Mucosa of gallbladder (tissue), 1 donor: ENCODE measurements at places on chromosomes 4 and X. TPM values are rescaled to one million over a fixed set of nuclear protein-coding genes. Genes with fewer than 3 reads are reported as not detected.

BMPR1B gene
- 9.7 TPM for total RNA-seq

DUX4 gene
- not detected for total RNA-seq

HSD17B13 gene
- total RNA-seq = 0.95 TPM

MTCP1 gene
- 18.7 TPM for total RNA-seq

SRPK3 gene
- total RNA-seq = 5.8 TPM

MAGEC2 gene
- not detected for total RNA-seq

GAB1 gene
- total RNA-seq = 47.9 TPM

- DNase-seq = no peak
Observed at GRCh38 chrX:154025230-154025629, 5.5 kb upstream of the IRAK1 start.

GRCh38 chr4:99835942-99836341, 19.3 kb downstream of the DAPP1 start:
- no peak for DNase-seq

GRCh38 chr4:95095348-95095974, 337.7 kb downstream of the BMPR1B start:
- DNase-seq = no peak

DNA sequence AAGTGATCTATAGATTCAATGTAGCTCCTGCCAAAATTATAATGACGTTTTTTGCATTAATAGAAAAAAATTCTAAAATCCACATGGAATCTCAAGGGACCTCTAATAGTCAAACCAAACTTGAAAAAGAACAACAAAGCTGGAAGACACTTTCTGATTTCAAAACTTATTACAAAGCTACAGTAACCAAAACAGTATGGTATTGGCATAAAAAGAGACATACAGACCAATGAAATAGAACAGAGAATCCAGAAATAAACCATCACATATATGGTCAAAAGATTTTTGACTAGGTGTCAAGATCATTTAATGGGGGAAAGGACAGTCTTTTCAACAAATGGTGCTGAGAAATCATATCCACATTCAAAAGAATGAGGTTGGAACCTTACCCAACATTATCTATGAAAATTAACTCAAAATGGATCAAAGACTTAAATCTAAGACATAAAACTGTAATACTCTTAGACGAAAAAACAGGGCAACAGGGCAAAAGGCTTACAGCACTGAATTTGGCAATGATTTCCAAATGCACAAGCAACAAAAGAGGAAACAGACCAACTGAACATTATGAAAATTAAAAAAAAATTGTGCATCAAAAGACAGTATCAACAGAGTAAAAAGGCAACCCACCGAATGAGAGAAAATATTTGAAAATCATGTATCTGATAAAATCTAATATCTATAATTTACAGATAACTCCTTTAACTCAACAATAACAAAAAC, 3.9 kb downstream of the FBXO8 start:
- DNase-seq = no peak

- no peak for DNase-seq
Observed at GRCh38 chr4:25783943-25784342, 78.8 kb downstream of the SEL1L3 start.

- DNase-seq = peak; percentile 68
Observed at GRCh38 chr4:81470456-81471297, 1.0 kb downstream of the RASGEF1B start.

- peak; percentile 46 for DNase-seq
Observed at GRCh38 chr4:10013722-10014121, 7.6 kb downstream of the SLC2A9 start.

DNA sequence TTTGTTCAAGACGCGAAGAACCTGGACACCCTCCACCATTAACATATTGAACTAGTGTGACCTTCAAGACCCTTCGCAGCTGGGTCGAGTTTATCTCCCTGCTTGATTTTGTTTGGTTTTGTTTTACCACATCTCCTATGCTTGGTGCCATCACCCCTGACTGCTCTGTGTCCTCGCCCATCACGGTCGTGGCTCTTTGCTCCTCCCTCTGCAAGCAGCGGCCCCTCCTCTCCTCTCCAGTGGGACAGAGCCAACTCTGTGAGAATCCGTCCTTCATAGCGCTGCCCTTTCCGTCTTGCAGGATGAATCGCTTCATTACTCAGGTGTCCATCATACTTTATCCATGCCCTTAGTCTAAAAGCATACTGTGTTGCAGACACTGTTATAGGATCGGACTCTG, 9.1 kb upstream of the FAM149A start:
- no peak for DNase-seq

- DNase-seq = no peak
Observed at GRCh38 chr4:184322328-184323025, 104.8 kb upstream of the ENPP6 start.

- DNase-seq = no peak
Observed at GRCh38 chrX:3697701-3698279, 15.7 kb downstream of the PRKX start.

DNA sequence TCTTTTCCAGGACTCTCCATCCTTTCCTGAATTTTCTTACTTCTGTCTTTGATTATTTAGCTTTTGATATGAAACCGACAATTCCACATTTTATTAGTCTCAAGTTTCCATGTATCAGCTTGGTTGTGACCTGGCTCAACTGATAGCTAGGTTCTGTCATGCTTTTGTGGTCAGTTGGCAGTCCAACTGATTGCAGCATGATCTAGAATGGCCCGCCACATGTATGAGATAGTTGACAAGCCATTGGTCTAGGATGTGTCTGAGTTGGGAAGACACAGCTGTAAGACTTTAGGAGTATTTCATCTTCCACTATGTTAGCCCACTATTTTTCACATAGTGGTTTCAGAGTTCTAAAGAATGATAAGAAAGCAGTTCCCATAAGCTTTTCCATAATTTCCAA, 117.5 kb upstream of the GRID2 start:
- no peak for DNase-seq

GRCh38 chr4:186948361-186949242, 224.9 kb upstream of the FAT1 start:
- no peak for DNase-seq

- peak; percentile 14 for DNase-seq
Observed at GRCh38 chr4:109560687-109561461, 828 bp downstream of the MCUB start.

DNA sequence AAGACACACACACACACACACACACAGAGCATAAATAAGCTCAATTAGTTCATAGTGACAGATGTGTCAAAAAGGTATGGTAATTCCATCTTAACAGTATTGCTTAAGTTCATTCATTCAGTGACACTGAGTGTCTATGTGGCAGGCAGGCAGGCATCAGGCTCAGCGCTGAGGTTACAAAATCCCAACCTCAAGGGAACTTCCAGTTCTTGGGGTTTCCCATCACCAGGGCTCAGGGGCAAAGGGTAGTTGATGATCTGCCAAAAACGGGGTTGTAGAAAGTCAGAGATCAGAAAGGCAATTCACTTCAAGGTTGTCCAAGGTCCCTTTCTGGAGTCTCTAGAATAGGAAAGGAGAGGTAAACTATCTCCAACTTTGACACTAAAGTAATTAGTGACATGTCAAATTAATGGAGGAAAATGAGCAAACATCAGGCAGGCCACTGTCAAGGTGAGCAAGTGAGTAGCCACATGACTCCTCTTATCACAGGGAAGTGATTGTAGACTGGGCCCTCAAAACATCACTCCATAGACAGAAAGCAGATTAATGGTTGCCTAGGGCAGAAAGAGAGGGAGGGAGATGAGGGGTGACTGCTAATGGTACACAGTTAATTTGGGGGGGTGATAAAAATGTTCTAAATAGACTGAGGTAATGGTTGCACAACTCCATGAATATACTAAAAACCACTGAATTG, 41.8 kb downstream of the GPC4 start:
- DNase-seq = no peak

- no peak for DNase-seq
Observed at GRCh38 chr4:157961229-157961990, 211.4 kb downstream of the GASK1B start.

GRCh38 chr4:101555341-101555880, 208.1 kb upstream of the PPP3CA start:
- DNase-seq = no peak

- peak; percentile 79 for DNase-seq
Observed at GRCh38 chr4:188934320-188934962, 795.2 kb downstream of the TRIML1 start.

GRCh38 chr4:40412866-40413795, 78.0 kb downstream of the CHRNA9 start:
- no peak for DNase-seq

DNA sequence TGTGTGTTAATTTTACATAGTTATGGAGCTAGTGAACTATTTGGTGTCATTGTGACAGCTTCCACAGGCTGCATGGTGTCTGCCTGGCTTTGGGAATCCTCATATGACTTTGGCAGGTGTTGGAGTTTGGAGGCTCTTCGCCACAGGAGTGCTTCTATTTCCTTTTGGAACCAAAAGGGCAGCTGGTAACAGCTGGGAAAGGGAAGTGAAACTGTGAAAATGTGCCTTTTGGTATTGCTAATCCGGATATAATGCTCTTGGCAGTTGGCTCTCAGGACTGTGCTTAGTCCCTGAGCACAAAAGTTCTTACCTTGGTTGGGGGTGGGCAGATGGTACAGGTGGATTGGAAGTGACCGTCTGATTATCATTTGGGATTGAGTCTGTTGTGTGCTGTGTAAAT, 18.1 kb downstream of the OFD1 start:
- DNase-seq = no peak

GRCh38 chrX:40646489-40647306, 663 bp downstream of the CXorf38 start:
- peak; percentile 28 for DNase-seq

DNA sequence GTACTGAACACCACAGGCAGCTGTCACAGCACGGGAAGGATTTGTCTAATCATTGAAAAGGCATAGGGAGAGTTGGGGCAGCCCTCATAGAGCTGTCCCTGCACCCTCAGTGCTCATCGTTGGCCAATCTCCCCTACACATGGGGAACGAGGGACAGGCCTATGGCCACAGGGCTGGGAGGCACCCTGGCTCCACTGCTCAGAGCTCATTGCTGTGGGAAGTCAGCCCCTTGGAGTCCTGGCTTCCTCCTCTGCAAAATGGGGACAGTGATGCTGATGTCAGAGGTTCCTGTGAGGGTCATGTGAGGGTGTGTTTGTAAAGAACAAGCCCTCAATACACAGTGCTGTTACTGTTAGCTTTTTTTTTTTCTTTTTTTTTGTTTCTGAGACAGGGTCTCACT, 19.3 kb upstream of the HTRA3 start:
- no peak for DNase-seq

DNA sequence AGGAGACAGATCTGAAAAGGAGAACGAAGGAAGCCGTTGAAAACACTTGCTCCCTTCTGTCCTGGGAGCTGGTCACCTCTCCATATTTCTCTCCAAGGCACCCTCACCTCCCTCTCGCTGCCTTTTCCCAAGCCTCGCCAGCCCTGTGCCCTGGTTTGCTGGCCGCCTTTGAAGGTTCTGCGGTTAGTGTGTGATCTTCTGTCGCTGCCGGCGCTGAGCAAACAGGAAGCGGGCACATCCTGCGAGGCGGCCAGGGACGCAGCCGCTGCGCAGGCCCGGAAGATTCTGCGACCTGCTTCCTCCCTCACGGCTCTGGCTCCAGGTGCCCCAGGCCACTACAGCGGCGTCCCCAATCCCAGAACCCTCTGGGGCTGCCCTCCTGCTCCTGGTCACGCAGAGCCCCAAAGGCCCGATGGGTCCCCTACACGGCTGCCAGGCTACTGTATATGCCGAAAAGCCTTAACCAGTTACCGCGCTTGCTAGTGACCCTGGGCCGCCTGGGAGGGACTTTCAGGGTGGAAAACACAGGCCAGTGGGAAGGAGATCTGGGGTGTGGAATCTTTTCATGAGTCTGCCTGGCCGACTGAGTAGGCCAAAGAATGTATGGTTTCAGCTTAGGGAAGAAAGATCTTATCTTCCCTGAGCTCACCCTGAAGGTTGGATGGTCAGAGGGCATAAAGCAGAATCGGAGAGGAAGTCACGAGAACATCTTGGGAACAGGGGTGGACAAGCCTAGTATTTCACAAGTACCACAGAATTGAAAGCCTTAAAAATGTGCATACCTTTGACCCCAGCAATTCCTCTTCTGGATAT, 2.3 kb upstream of the SASH3 start:
- DNase-seq = peak; percentile 64

GRCh38 chr4:2796849-2797544, 4.1 kb downstream of the SH3BP2 start:
- no peak for DNase-seq

- no peak for DNase-seq
Observed at GRCh38 chr4:87204559-87204958, 15.9 kb downstream of the KLHL8 start.

GRCh38 chr4:3269105-3269927, 20.4 kb downstream of the MSANTD1 start:
- DNase-seq = no peak

GRCh38 chr4:34039766-34040165, 2204.5 kb downstream of the ARAP2 start:
- no peak for DNase-seq

- DNase-seq = no peak
Observed at GRCh38 chrX:46611658-46612362, 38.2 kb downstream of the CHST7 start.
